Calu3 (cell line): ENCODE measurements at places on chromosomes 13 and 19. TPM values are rescaled to one million over a fixed set of nuclear protein-coding genes. Genes with fewer than 3 reads are reported as not detected.

DNA sequence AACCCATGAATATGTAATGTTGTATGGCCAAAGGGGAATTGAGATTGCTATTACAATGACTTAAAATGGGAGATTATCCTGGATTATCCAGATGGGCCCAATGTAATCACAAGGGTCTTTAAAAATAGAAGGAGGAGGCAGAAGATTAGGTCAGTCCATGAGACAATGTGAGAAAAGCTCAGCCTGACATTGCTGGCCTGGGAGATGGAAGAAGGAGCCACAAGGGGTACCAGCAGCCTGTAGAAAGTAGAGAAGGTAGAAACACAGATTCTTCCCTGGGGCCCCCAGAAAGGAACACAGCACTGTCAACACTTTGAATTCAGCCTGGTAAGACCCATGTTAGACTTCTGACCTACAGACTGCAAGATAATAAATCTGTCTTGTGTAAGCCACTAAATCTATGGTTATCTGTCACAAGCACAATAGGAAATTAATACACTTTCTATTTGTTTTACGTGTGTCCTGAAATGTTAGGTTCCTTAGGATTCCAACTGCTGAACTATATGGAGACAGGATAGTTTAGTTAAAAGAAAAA is 132.9 kb upstream of the SERP2 start:
- DNase-seq: no peak

DNA sequence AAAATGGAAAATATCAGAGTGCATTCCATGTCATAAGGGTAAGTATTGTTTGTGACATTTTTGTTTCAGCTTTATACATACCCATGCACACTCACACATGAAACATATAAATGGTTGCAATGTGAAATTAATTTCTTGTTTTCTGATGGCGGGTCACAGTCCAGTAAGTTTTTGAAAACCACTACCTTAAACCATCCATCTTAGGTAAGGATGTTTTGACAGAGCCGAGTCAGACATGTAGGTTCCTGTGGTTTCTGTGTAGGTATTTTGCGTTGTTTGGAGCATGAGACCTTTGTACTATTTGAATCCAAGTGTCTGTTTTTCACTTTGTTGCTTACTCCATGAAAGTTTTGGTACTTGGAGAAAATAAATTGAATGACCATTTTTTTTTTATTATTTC is 121.7 kb downstream of the B3GLCT start:
- no peak for DNase-seq

GRCh38 chr13:41955605-41956004 is 5.3 kb downstream of the VWA8 start:
- no peak for DNase-seq

DNA sequence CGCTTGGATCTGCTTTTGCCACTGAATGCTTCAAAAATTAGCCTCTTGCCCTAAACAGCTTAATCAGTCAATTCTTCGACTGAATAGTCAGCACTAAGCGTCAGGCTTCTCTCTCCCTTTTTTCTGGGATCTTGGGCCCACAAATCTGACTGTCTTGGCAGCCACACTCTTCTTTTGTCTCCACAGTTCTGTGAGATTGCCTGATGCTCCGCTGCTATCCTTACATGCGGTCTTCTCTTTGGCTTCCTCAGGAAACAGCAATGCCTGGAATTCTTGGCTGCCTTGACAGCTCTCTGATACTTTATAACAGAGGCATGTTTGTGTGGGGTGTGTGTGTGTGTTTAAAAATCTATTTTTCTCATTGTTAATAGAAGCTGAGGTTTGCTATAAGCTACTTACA is 32.6 kb downstream of the ERCC5 start:
- DNase-seq: no peak

DNA sequence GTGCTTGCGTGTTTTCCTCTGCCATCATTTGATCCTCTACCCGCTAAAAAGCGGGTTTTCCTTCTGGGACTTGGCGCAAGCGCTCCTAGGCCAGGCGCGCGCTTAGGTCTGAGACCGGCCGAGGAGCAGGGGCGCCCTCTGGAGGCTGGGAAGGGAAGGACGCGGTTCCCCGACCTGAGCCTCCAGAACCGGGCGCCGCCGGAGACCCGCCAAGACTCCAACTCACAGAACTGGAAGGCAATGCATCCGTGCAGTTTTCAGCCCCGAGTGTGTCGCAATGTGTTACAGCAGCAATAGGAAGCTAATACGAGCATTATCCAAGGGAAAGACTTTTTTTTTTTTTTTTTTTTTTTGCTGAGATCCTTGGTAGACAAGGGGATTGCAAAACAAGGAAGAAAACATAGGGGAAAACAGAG is 190.9 kb downstream of the COL4A1 start:
- DNase-seq: peak; percentile 63

JUNB gene
- total RNA-seq: 113 and 116 TPM in 2 replicates

NLRP5 gene
- total RNA-seq: not detected in 2 replicates

NKPD1 gene
- total RNA-seq: 0.64 TPM in 2 replicates

ATP8A2 gene
- total RNA-seq: 0.05 and 0.07 TPM in 2 replicates

ZNF177 gene
- 2.2 and 2.5 TPM in 2 replicates for total RNA-seq

HRC gene
- not detected in 2 replicates for total RNA-seq
